ENCODE measurements at places on chromosomes 2 and 18. TPM values are rescaled to one million over a fixed set of nuclear protein-coding genes. Genes with fewer than 3 reads are reported as not detected.
A peak's percentile ranks its signal among the peaks of the same experiment; 100 is the strongest.

SPP2 gene
- total RNA-seq: not detected

IL36RN gene
- total RNA-seq: not detected

DOK6 gene
- total RNA-seq: not detected

AOX1 gene
- total RNA-seq: not detected

CTNNA2 gene
- total RNA-seq: not detected

DNA sequence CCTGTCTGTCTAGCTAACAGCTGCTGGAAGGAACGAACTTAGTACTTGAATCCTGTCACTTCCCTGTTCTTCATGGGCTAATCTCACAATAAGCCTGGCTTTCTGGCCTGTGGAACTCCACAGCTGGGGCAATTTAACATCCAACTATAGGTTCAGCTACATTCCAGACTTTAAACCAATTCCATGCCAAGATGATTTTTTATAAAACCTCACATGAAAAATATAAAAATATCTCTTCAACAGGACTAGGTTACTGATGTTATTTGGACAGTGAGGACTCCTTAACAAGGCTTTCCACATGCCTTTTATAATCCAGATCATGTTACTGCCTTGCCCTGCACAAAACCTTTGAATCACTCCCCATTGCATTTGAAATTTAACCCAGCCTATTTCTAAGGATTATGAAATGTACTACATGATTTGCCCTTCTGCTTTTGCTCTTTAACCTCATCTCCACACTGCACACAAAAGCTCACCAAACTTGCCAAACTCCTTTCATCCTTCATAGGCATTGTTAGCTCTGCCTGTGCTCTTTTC is 863.2 kb upstream of the CHAC2 start:
- DNase-seq: no peak
- H3K4me1 ChIP-seq: no peaks in the 10 kb centered on the region
- no peaks in the 10 kb centered on the region for H3K36me3 ChIP-seq
- H3K27me3 ChIP-seq: no peaks in the 10 kb centered on the region
- no peak overlapping the region for H3K27ac ChIP-seq

DNA sequence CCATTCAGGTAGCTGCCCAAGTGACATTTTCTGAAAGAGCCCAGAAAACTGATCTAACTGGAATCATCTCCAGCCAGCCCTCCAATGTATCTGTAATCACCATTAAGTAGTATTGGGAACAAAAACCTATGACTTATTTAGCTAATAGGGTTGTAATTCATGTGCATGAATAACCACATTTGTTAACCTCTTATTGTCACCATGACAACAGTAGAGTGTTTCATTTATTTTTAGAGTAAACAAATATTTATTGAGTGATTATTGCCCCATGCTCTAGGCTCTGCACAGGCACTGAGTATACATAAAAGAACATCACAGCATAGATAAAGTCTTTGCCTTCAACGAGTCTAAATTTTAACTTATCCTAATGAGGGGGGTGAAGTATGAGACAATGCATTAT is 265.4 kb upstream of the UBE2E3 start:
- no peaks in the 10 kb centered on the region for H3K27me3 ChIP-seq
- no peak for DNase-seq
- H3K27ac ChIP-seq: no peak overlapping the region
- no peaks in the 10 kb centered on the region for H3K36me3 ChIP-seq
- no peak overlapping the region for H3K4me3 ChIP-seq
- no peaks in the 10 kb centered on the region for H3K4me1 ChIP-seq

- H3K27ac ChIP-seq: no peak overlapping the region
- H3K27me3 ChIP-seq: no peaks in the 10 kb centered on the region
- H3K4me3 ChIP-seq: no peak overlapping the region
- no peaks in the 10 kb centered on the region for H3K4me1 ChIP-seq
- H3K36me3 ChIP-seq: no peaks in the 10 kb centered on the region
These were observed 65.6 kb downstream of the STRADB start for GRCh38 chr2:201517094-201517493.

DNA sequence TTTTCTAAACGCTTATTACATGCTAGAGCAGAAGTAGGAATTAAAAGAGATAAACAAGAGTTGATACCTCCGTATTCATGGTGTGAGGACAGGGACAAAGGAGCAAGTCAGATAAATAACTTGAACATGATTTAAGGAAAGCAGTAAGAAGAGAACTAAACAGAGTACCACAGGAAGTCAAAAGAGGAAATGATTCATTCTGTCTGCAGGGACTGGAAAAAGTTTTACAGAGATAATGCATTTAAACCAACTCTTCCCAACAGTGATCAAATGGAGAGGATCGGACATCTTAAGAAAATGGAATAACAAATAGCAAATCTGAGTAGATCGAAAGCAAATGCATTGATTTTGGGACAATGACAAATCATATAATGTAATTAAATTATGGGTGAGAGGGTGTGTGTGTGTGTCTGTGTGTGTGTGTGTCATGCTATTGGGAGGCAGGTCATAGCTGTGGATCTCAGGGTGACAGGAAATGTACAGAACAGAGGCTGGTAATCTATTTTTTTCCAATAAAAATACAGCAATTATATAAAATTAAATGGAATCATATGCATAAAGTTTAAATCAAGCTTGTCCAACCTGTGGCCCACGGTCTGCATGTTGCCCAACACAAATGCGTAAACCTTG is 113.4 kb downstream of the MC4R start:
- no peak for DNase-seq
- no peaks in the 10 kb centered on the region for H3K4me1 ChIP-seq
- H3K4me3 ChIP-seq: no peak overlapping the region
- no peaks in the 10 kb centered on the region for H3K27me3 ChIP-seq
- H3K27ac ChIP-seq: no peak overlapping the region
- H3K36me3 ChIP-seq: no peaks in the 10 kb centered on the region

- no peak overlapping the region for H3K4me3 ChIP-seq
- no peaks in the 10 kb centered on the region for H3K36me3 ChIP-seq
- peaks cover 4% of the 10 kb centered on the region for H3K4me1 ChIP-seq
- no peak for DNase-seq
- no peak overlapping the region for H3K27ac ChIP-seq
These were observed 8.4 kb upstream of the LIMS2 start for GRCh38 chr2:127683757-127684156.

DNA sequence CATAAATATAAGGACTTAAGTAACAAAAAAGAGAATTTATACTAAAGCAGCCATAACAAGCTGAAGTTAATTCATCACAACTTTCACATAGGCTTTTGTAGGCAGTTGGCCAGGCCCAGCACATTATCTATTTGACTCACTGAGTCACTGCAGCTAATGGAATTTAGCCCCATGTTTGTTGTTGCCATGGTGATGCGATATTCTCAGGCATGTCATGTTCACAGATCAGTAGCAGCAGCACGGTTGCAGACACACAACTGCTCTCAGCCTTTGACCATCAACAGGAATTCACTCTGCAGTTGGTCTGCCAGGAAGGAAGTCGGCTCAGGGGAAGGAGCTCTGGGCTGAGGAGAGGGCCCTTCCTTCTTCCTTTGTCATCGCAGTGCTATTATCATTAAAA is 639.8 kb downstream of the TMEM182 start:
- H3K27me3 ChIP-seq: no peaks in the 10 kb centered on the region
- H3K4me1 ChIP-seq: no peaks in the 10 kb centered on the region
- H3K36me3 ChIP-seq: no peaks in the 10 kb centered on the region
- H3K27ac ChIP-seq: no peak overlapping the region
- no peak for DNase-seq
- H3K4me3 ChIP-seq: no peak overlapping the region

DNA sequence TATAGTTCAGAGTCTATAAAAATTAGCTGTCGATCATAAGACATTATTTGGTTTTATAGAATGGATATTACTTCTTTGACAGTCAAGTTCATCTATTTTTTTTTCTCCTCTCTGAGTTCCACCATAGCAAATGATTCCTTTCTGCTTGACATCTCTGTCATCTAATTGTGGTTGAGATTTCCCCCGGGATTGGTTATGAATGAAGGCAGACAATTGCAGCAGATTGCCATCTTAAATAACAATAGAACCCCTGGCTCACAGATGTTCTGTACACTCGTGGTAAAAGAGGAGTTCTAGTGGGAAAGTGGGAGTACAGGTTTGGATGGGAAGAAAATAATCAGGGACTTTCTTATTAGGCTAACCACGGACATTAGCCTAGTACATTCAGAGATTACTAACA is 292.1 kb upstream of the NRXN1 start:
- no peaks in the 10 kb centered on the region for H3K4me1 ChIP-seq
- no peak for DNase-seq
- H3K27ac ChIP-seq: no peak overlapping the region
- no peaks in the 10 kb centered on the region for H3K36me3 ChIP-seq
- H3K4me3 ChIP-seq: no peak overlapping the region

DNA sequence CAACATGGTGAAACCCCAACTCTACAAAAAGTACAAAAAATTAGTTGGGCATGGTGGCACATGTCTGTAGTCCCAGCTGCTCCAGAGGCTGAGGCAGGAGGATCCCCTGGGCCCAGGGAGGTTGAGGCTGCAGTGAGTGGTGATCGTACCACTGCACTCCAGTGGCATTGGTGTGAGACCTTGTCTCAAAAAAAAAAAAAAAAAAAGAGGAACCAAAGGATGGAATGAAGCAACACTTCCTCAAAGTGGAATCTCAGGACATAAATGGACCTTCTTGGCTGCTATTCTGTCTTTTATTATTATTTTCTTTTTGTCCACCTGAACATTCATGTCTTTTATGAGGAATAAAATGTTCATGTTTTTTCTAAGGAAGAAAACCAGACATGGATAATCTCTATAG is 13.7 kb downstream of the GEMIN6 start:
- no peaks in the 10 kb centered on the region for H3K27me3 ChIP-seq
- H3K4me1 ChIP-seq: no peaks in the 10 kb centered on the region
- H3K27ac ChIP-seq: no peak overlapping the region
- H3K4me3 ChIP-seq: no peak overlapping the region

- no peak for DNase-seq
- H3K4me3 ChIP-seq: no peak overlapping the region
- H3K27me3 ChIP-seq: no peaks in the 10 kb centered on the region
- H3K27ac ChIP-seq: no peak overlapping the region
- no peaks in the 10 kb centered on the region for H3K36me3 ChIP-seq
- H3K4me1 ChIP-seq: no peaks in the 10 kb centered on the region
These were observed 107.7 kb downstream of the MDH1 start for GRCh38 chr2:63696496-63696895.

- H3K4me3 ChIP-seq: no peak overlapping the region
- H3K27ac ChIP-seq: no peak overlapping the region
- no peaks in the 10 kb centered on the region for H3K27me3 ChIP-seq
These were observed 37.2 kb upstream of the HPCAL1 start for GRCh38 chr2:10265329-10266132.

- no peak overlapping the region for H3K4me3 ChIP-seq
- no peak for DNase-seq
- H3K36me3 ChIP-seq: no peaks in the 10 kb centered on the region
- peaks cover 22% of the 10 kb centered on the region for H3K4me1 ChIP-seq
- no peak overlapping the region for H3K27ac ChIP-seq
These were observed 3.3 kb downstream of the MTCL1 start for GRCh38 chr18:8708670-8709069.

GRCh38 chr18:13455471-13455870 is 236.9 kb downstream of the LDLRAD4 start:
- no peak for DNase-seq
- H3K27me3 ChIP-seq: no peaks in the 10 kb centered on the region
- peaks cover 44% of the 10 kb centered on the region for H3K4me1 ChIP-seq
- no peak overlapping the region for H3K4me3 ChIP-seq

- no peaks in the 10 kb centered on the region for H3K27me3 ChIP-seq
- no peak for DNase-seq
- no peaks in the 10 kb centered on the region for H3K4me1 ChIP-seq
- no peak overlapping the region for H3K4me3 ChIP-seq
- no peak overlapping the region for H3K27ac ChIP-seq
These were observed 28.8 kb downstream of the TUBB6 start for GRCh38 chr18:12336887-12337286.

GRCh38 chr2:147843391-147843863 is 1.4 kb upstream of the ACVR2A start:
- no peaks in the 10 kb centered on the region for H3K36me3 ChIP-seq
- H3K4me1 ChIP-seq: peaks cover 19% of the 10 kb centered on the region
- H3K4me3 ChIP-seq: peak overlapping the region; percentile 84
- no peaks in the 10 kb centered on the region for H3K27me3 ChIP-seq
- DNase-seq: no peak
- H3K27ac ChIP-seq: no peak overlapping the region
